ENCODE measurements at places on chromosomes 2 and 18.

- no peak for DNase-seq
Measured at GRCh38 chr2:167289651-167290410, 401.6 kb downstream of the XIRP2 start.

DNA sequence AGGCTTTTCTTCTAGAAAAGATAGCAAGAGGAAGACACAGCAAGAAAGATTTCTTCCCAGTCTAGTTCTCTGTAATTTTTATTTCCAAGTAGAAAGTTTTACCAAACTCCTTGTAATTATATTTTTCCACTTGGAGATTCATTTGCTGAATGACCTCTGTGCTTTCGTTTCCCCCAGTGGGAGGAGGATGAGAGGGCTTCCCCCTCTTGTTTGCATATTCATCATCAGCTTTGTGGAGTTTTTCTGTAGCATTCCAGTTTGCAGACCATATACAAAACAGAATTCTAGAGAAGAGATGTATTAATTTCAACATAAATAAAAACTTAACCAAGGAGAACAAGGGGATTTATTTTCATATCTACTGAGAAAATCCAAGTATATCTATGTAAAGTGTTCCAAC is 51.3 kb downstream of the RMDN2 start:
- DNase-seq: no peak

DNA sequence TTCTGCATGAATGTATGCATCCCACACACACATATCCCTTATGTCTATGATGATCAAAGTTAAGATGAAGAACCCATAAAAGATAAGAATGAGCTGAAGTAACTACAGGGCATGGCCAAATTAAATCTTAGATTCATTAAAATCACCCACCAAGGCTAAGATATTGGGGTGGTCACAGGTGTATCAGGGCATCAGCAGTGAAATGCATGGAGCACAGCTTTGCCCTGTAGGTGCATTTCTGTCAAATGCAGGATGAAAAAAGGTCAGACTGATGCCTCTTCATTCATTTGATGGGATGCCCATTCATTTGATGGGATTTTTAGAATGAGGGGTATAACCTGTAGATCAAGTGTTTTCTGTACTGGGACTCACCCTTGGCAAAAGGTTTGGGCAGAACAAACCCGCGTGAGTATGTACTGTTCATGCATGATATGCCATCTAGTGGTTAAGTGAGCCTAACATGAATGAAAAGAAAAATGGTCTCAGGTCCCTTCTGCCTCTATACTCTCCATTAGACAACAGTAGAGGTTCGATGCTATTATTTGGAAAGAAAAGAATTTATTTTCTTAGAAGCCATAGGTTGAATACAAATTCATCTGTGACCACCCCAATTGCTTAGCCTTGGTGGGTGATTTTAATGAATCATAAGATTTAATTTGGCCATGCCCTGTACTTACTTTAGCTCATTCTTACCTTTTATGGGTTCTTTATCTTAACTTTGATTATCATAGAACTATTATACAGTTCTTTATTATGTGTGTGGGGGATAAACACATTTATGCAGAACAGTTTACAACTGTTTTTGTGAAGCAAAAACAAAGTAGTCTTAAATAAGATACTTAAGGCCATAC is 43.2 kb upstream of the NOSTRIN start:
- DNase-seq: peak; percentile 38

GRCh38 chr2:21317131-21317530 is 193.4 kb downstream of the TDRD15 start:
- peak; percentile 2 for DNase-seq

DNA sequence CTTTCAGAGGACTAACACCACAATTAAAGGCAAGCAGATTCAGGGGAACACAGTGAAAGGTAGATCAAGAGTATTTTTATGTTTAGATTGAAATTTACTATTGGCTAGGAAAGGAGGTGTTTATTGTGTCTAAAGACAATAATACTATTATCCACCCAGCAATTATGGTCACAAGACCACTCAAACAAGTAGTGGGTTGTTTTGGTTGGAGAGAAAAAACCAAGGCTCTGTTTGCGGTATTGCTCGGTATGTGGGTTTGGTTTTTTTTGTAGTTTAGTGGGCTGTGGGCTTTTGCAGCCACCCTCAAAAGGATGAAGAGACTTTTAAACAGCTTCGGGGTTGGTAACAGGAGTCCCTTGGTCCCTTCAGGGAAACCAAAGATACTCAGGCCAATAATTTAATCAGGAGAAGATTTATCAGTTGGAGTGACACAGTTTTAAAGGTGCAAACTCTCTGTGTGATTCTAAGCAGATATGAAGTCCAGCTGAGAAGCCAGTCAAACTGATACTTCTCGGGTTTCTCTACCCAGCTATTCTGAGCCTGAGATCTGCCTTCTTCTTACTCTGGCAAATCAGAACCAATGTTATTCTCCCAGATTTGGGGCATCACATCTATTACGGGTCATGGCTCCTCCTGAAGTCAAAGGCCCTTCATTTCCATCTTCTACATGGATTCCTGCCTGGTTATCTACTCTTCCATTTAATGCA is 55.3 kb downstream of the DCC start:
- DNase-seq: no peak

DNA sequence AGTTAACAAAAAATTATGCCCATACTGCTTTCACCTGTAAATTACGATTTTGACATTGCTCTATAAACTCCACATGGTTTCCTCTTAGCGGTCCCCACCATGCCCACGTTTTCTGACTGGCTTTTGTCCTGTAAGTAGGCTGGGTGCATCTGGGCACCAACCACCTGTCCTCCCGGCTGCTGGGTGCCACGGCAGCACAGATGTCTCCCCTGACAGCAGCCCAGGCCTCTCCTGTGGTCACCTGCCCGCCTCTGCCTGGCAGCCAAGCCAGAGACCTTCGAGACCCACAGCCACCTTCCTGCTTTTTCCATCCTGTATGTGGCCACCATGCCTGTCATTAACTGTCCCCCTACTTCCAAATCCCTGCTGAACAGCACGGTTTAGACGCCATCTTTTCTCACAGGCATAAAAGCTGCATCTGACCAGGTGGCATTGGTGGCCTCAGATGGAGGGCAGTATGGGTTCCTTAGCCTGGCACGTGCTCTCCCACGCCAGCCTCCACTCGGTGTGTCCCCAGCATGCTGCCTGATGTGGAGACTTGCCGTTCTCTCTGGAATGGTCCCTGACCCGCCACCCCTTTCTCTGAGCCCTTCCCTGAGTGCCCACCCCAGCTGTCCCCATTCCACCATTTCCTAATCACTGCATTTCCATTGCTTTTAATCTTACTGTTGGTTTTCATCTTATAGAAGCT is 18.9 kb downstream of the SNORC start:
- no peak for DNase-seq

- no peak for DNase-seq
Measured at GRCh38 chr18:48927286-48928080, 23.3 kb downstream of the SMAD7 start.

DNA sequence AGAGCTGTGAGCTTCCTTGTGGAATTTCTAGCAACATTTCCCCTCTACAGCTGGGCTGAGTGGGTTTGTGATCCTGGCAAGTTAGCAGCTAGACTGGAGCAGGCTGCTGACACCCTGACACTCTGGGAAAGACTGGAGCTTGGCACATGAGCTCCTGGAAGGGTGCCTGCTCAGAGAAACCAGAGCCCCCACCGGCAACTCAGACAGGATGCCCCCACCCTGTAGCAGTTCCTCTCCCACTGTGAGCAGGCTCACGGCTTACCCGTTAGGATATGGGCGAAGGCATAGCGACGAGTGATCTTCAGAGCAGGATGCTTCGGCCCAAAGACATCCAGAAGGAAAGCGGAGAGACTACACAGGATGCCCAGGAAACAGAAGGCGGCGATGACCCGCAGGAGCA is 11.2 kb downstream of the TMEM127 start:
- DNase-seq: no peak

- no peak for DNase-seq
Measured at GRCh38 chr2:145725876-145726275, 1206.0 kb upstream of the ZEB2 start.

DNA sequence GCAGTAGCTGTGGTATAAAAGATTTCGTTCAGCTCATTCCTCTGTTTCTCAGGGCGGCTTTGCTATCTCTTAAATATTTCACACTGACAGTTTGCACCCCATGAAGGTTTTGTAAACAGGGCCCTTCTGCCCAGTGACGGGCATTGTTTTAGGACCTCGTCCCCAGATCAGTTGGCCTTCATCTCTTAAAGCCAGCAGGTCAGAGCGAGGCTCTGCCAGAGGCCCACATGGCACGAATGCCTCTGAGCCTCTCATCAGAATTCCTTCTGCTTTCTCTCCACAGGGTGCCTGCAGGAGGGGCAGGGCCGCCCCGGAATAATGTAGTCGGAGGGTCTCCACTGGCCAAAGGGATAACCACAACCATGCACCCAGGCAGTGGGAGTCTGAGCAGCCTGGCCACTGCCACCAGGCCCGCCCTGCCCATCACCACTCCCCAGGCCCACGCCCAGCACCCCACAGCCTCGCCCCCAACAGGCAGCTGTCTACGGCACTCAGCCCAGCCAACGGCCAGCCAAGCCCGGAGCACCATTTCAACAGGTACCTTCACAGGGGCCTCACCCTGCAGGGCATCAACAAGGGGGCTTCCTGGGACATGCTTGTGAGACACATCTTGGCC is 177.0 kb downstream of the SEPTIN10 start:
- no peak for DNase-seq

- DNase-seq: no peak
Measured at GRCh38 chr2:217521820-217522219, 481.0 kb downstream of the TNS1 start.

- DNase-seq: no peak
Measured at GRCh38 chr18:44090453-44090852, 590.2 kb upstream of the SETBP1 start.

GRCh38 chr2:69214898-69215297 is 172.1 kb downstream of the GFPT1 start:
- no peak for DNase-seq

- DNase-seq: no peak
Measured at GRCh38 chr2:157257312-157258252, at the start of gene GALNT5. Gene GALNT5 (plus strand): TSS chr2:157257705. CDS start chr2:157258083, 378 bp downstream.

DNA sequence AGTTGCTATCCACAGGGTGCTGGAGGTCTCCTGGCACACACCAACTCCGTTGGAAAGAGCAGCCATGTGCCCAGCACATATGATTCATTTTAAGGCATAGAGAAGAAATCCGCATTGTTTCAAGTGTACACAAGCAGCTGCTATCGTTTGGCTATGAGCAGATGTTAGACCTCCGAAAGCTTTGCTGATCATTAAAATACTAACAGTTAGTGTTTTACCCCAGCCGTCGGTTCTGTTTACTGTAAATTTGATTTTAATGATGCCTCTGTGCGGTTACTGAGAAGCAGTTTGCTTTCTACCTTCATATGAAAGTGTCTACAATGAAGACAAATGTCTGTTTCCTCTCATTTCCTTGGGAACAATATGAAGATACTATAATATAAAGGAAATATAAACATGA is 154.9 kb downstream of the PTGR3 start:
- no peak for DNase-seq

GRCh38 chr2:238163481-238164198 is 4.9 kb downstream of the ERFE start:
- no peak for DNase-seq

DNA sequence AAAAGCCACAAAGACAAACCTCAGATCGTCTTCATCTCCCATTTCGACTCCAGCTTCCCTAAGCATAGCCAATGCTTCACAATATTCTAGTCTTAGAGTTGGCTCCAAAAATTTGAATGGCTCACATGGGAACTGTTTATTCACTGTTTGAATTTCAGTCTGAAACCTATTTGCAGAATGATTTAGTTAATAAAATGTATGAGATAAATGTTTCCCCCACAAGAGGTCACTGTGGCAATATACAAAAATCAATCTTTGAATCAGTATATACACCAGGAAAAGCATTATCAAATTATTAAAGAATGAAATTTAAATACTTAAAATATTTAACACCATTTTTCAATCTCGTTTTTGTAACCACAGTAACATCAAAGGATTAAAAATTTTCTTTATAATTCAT is 40.0 kb upstream of the MCM6 start:
- peak; percentile 26 for DNase-seq

DNA sequence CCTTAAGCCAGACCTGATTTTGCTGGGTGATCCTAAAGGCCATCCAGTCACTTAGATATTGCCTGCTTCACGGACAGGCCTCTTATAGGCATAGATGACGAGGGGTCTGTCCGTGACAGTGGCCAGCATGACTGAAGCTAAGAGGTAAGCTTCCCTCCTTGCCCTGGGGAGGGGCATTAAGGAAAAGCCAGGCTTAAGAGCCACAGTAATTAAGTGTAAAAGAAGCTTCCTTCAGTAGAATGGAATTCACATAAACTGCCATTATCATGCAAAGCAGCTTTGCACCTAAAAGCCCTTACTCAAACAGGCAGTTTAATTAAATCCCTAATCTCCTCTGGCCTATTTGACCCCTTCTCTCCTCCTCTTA is 99.4 kb upstream of the PKDCC start:
- DNase-seq: no peak

DNA sequence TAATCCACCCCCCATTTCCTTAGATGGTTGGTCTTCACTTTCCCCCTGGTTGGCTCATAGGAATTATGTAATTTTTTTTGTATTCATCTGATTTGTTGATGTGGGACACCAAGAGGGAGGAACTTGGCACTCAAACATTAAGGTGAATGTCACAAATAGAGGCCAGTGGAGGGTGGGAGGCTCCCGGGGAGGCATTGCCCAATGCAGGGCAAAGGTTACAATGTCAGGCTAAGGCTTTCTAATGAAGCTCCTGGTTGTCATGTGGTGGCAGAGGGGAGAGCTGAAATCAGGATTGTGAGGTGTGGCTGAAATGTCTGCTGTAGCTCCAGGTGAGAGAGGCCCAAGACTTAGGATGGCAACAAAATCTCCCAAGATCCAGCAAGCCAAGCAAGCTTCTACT is 42.7 kb downstream of the MPHOSPH10 start:
- DNase-seq: no peak

DNA sequence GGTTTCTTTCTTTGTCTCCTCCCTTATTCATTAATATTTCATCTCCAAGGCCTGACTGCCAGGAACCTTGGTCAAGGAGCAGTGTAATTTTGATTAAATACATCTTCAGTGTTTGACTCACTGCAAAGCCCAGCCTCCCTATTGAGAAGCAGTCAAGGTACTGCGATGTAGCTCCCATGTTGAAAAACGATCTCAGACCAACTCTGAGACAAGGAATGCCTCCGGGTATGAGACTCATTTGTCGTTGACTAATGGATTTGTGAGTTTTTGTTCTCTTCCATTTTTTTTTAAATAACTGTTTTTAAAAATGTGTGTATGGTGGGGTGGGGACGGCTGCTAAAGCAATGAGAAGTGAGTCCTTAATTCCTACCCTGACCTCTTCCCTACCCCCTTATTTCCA is 361.6 kb downstream of the SOX11 start:
- DNase-seq: no peak

- DNase-seq: no peak
Measured at GRCh38 chr2:236317938-236318396, 53.8 kb upstream of the ASB18 start.
